A549 treated with RU486 at 1 μM for 4 hours (cell line): ENCODE measurements at places on chromosomes 2 and 18. TPM values are rescaled to one million over a fixed set of nuclear protein-coding genes. Genes with fewer than 3 reads are reported as not detected.

The NT5DC4 gene
- 0.05 to 0.13 TPM in 2 of 5 replicates, not detected in the others for total RNA-seq

The ACTG2 gene
- 0.17 to 0.43 TPM (median 0.29 TPM) in 4 of 5 replicates, not detected in the other for total RNA-seq

The PNPT1 gene
- total RNA-seq = 27.0 to 52.3 TPM (median 33.5 TPM) in 5 replicates

The CCDC142 gene
- total RNA-seq = 9.1 to 15.9 TPM (median 14.4 TPM) in 5 replicates

The EVX2 gene
- total RNA-seq = 0.02 TPM in 1 of 5 replicates, not detected in the others

The SLC9A2 gene
- total RNA-seq = 1.9 to 3.4 TPM (median 3.1 TPM) in 5 replicates

The CTLA4 gene
- total RNA-seq = not detected in 5 replicates

The COL3A1 gene
- total RNA-seq = 0.11 to 0.22 TPM (median 0.16 TPM) in 5 replicates

The CRYBA2 gene
- total RNA-seq = 0.54 TPM in 1 of 5 replicates, not detected in the others

The BARD1 gene
- 4.6 to 9.5 TPM (median 6.0 TPM) in 5 replicates for total RNA-seq

The RIT2 gene
- total RNA-seq = not detected in 5 replicates

The CCDC141 gene
- total RNA-seq = not detected in 5 replicates

The RAB17 gene
- total RNA-seq = 0.15 to 1.1 TPM (median 0.34 TPM) in 5 replicates

The RESP18 gene
- total RNA-seq = not detected in 5 replicates

The SPHKAP gene
- total RNA-seq = not detected in 5 replicates

The DHRS9 gene
- total RNA-seq = 2.8 to 5.8 TPM (median 3.7 TPM) in 5 replicates

The RNF144A gene
- total RNA-seq = 4.5 to 8.2 TPM (median 7.6 TPM) in 5 replicates

The KIF3C gene
- total RNA-seq = 48.1 to 60.4 TPM (median 52.5 TPM) in 5 replicates

The OXER1 gene
- total RNA-seq = not detected in 5 replicates

The NEU2 gene
- total RNA-seq = not detected in 5 replicates

The CDH7 gene
- 0.05 TPM in 1 of 5 replicates, not detected in the others for total RNA-seq

The ORMDL1 gene
- 33.1 to 50.2 TPM (median 44.6 TPM) in 5 replicates for total RNA-seq

The FASTKD1 gene
- total RNA-seq = 15.8 to 22.9 TPM (median 21.1 TPM) in 5 replicates

The LOXHD1 gene
- not detected in 5 replicates for total RNA-seq

The CFAP65 gene
- total RNA-seq = 0.05 to 0.32 TPM (median 0.16 TPM) in 5 replicates

The VWA3B gene
- 0.51 to 0.77 TPM (median 0.62 TPM) in 3 of 5 replicates, not detected in the others for total RNA-seq

The CCDC68 gene
- total RNA-seq = 0.92 to 3.9 TPM (median 3.4 TPM) in 5 replicates

The GRB14 gene
- 3.5 to 6.5 TPM (median 5.2 TPM) in 5 replicates for total RNA-seq

The COL6A3 gene
- 0.03 to 0.18 TPM (median 0.09 TPM) in 5 replicates for total RNA-seq

The ACTR3 gene
- total RNA-seq = 198 to 307 TPM (median 236 TPM) in 5 replicates

The IL18R1 gene
- total RNA-seq = 0.48 to 1.3 TPM (median 1.1 TPM) in 5 replicates

The CFAP221 gene
- 0.19 to 0.72 TPM (median 0.32 TPM) in 4 of 5 replicates, not detected in the other for total RNA-seq

The RAMP1 gene
- not detected in 5 replicates for total RNA-seq

The C2orf74 gene
- 15.3 to 20.4 TPM (median 17.4 TPM) in 5 replicates for total RNA-seq

The WNT6 gene
- total RNA-seq = 0.14 to 0.24 TPM (median 0.22 TPM) in 4 of 5 replicates, not detected in the other

The ACTR2 gene
- total RNA-seq = 115 to 178 TPM (median 169 TPM) in 5 replicates

The NOL4 gene
- total RNA-seq = not detected in 5 replicates

The QPCT gene
- total RNA-seq = 17.2 to 23.1 TPM (median 18.9 TPM) in 5 replicates

The KCMF1 gene
- 89.1 to 98.8 TPM (median 90.1 TPM) in 5 replicates for total RNA-seq

The ATP6V1B1 gene
- total RNA-seq = 0.32 to 2.5 TPM (median 2.1 TPM) in 5 replicates

The CMPK2 gene
- 0.72 to 1.5 TPM (median 0.96 TPM) in 5 replicates for total RNA-seq

The ZNF532 gene
- total RNA-seq = 19.3 to 22.8 TPM (median 21.8 TPM) in 5 replicates

The DQX1 gene
- 0.06 to 0.23 TPM (median 0.15 TPM) in 3 of 5 replicates, not detected in the others for total RNA-seq

The SP140L gene
- 3.4 to 4.8 TPM (median 3.5 TPM) in 5 replicates for total RNA-seq

The FRZB gene
- total RNA-seq = 0.03 to 0.07 TPM in 2 of 5 replicates, not detected in the others

The CYTIP gene
- total RNA-seq = not detected in 5 replicates

The CROCC2 gene
- not detected in 5 replicates for total RNA-seq

The PAX8 gene
- 0.54 to 1.2 TPM (median 1.1 TPM) in 5 replicates for total RNA-seq

The ANKRD62 gene
- not detected in 5 replicates for total RNA-seq

The C1GALT1C1L gene
- total RNA-seq = 1.7 to 2.5 TPM (median 2.0 TPM) in 5 replicates

The ABCG5 gene
- total RNA-seq = not detected in 5 replicates

The DYTN gene
- not detected in 5 replicates for total RNA-seq

The HEATR5B gene
- total RNA-seq = 4.6 to 7.0 TPM (median 6.7 TPM) in 5 replicates

The COL4A4 gene
- total RNA-seq = 1.0 to 2.3 TPM (median 1.3 TPM) in 5 replicates
